ENCODE measurements at places on chromosomes 5 and 9. TPM values are rescaled to one million over a fixed set of nuclear protein-coding genes. Genes with fewer than 3 reads are reported as not detected.

CTSV gene
- 1.9 TPM for total RNA-seq

BARHL1 gene
- not detected for total RNA-seq

CNTLN gene
- 5.3 TPM for total RNA-seq

SH2D3C gene
- total RNA-seq, result 0.08 TPM

EGFLAM gene
- 2.1 TPM for total RNA-seq

PFN3 gene
- not detected for total RNA-seq

RNF208 gene
- not detected for total RNA-seq

C9 gene
- 1.4 TPM for total RNA-seq

IFNE gene
- total RNA-seq, result 4.4 TPM

C8G gene
- total RNA-seq, result not detected

FAM153A gene
- total RNA-seq, result not detected

EFNA5 gene
- total RNA-seq, result 4.4 TPM

SLC34A1 gene
- total RNA-seq, result not detected

RNF145 gene
- total RNA-seq, result 37.7 TPM
